ENCODE measurements at places on chromosomes 12 and 14. TPM values are rescaled to one million over a fixed set of nuclear protein-coding genes. Genes with fewer than 3 reads are reported as not detected.

BLTP3B gene
- total RNA-seq = 18.5 TPM

CCDC196 gene
- not detected for total RNA-seq

MGAT2 gene
- total RNA-seq = 49.5 TPM

CLEC1B gene
- total RNA-seq = not detected

PRMT5 gene
- total RNA-seq = 115 TPM

SERPINA10 gene
- total RNA-seq = not detected

PRH2 gene
- not detected for total RNA-seq

SSTR1 gene
- total RNA-seq = 0.05 TPM

RFX4 gene
- not detected for total RNA-seq

NTN4 gene
- 0.15 TPM for total RNA-seq

LMNTD1 gene
- not detected for total RNA-seq

CMA1 gene
- not detected for total RNA-seq

POTEG gene
- total RNA-seq = 1.7 TPM

NEUROD4 gene
- total RNA-seq = not detected

DIO2 gene
- not detected for total RNA-seq

MIP gene
- total RNA-seq = not detected

GPR137C gene
- total RNA-seq = 0.72 TPM

CCDC198 gene
- total RNA-seq = 2.6 TPM

LIMA1 gene
- total RNA-seq = 63.4 TPM

FOXG1 gene
- total RNA-seq = 0.44 TPM

All from GM12878 (cell line).